ENCODE measurements at places on chromosomes 3 and 15.

DNA sequence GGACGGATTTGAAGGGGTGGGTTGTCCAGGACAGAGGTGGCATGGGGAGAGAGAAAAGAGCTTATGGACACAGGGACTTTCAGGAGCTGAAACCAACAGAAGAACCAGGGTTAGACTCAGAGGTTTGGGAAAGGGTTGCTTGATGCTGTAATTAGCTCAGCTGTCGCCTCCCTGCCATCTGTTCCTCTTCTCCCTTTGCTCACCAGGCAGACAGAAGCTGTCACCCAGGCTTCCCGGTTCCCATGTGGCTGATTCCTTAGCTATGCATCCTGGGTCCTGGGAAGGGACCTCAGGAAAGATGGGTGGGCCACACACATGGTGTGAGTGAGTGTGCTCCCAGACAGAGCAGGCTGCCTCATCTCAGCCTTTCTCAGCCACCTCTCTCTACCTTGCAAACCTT, 14.1 kb downstream of the PTPN23 start:
- DNase-seq = no peak

DNA sequence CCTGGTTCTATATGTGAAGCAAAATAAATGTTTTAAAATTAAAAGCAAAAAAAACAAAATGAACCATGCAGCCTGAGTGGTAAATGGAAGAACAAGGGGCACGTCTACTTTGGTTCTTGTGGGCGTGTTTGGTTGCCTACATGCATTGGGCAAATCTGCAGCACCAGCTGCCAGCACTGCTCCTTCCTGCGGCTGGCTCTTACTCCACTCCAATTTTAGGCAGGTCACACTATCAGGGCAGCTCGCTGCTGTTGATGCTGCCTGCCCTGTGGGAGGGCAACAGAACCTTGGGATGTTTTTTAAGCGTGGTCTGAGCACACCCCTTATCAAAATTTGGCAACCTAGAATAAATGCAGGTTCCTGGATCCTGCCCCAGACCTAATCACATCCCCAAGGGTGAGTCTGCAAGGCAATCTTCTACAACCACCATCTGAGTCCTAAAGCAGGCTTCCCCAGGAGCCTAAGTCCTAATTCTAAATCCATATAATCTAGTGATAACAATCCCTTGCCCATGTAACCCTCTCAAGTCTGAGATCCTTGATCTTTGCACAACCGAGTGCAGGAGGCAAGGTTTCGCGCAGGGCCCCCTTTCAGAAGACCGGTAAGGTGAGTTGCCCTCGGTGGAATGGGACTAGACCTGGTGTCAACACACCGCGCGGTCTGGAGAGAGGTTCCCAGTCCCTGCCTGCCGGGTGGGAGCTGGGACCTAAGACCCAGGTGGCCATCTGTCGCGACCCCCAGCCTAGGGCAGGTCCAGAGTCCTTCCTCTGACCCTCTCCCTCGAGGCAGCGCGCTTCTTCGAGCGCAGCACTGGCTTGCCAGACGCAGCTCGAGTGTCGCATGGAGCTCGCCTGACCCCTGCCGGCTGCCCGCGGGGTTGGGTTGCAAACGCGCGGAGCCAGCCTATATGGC, 15.9 kb downstream of the IVD start:
- DNase-seq = peak; percentile 86

DNA sequence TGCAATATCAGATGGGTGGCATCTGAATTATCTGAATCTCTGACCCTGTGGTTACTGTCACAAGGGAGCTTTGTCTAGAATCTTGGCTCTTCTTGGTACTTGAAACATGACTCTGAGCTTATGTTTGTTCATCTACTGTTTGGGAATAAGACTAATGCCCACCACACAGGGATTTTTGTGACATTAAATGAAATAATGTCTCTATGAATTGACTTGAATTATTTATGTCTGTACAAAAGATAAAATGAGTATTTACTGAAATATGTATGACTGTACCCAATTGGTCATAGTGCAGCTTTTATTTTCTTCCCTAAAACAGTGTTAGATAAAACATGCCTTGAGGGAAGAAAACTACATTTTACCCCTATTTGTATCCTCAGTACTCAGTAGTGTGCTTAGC, 87.9 kb upstream of the ZPLD1 start:
- no peak for DNase-seq

DNA sequence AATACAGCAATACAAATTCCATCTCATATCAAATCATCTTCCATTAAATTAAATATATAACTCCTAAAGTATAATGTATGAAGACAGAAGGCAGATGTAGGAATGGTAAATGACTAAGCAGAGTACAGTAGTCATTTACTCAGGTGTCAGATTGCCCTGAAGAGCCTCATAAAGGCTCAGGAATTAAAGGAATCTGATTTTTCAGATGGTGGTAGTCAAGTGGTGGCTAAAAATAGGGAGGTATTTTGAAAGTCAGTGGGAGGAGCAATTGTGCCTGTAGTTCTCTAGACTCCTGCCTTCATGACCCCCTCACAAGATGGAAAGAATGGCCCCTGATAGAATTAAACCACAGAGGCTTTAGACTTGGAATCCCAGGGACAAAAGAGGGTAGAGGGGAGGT, 142.7 kb upstream of the SYNPR start:
- DNase-seq = no peak

- DNase-seq = no peak
Observed at GRCh38 chr3:40265181-40265580, 44.3 kb upstream of the EIF1B start.

DNA sequence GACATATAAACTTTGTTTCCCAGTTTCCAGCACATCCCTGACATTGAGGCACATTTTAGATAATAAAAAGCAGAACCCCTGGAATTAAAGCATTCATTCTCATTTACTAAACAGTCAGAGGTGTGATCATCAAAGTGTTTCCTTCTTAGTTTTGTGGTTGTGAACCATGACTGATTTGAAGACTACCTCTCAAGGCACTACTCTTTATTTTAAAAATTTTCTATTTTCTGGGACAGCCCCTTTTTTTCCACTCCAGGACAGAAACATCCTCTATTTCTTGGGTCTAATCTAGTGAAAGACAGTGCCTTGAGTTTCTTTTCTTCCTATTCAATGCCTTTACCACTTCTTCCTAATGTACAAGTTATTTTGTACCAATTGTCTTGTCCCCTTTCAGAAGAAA, 5.2 kb downstream of the SST start:
- no peak for DNase-seq

GRCh38 chr3:41532976-41533375, 333.7 kb downstream of the CTNNB1 start:
- DNase-seq = no peak

DNA sequence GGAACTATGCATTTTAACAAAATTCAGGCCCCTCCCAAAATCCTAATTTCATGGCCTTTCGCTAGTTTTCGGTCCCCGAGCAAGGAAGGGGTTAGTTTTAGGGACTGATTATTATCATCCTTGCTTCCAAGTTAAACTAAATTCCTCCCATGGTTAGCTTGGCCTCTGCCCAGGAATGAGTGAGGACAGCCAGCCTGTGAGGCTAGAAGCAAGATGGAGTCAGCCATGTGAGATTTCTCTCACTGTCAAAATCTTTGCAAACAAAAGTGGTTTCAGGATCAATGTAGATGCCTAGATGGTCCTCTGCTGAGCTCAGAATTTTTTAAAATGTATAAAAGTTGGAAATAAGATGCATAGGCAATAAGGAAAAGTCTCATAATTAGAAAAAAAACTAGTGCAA, 208.9 kb downstream of the RSL24D1 start:
- DNase-seq = no peak

DNA sequence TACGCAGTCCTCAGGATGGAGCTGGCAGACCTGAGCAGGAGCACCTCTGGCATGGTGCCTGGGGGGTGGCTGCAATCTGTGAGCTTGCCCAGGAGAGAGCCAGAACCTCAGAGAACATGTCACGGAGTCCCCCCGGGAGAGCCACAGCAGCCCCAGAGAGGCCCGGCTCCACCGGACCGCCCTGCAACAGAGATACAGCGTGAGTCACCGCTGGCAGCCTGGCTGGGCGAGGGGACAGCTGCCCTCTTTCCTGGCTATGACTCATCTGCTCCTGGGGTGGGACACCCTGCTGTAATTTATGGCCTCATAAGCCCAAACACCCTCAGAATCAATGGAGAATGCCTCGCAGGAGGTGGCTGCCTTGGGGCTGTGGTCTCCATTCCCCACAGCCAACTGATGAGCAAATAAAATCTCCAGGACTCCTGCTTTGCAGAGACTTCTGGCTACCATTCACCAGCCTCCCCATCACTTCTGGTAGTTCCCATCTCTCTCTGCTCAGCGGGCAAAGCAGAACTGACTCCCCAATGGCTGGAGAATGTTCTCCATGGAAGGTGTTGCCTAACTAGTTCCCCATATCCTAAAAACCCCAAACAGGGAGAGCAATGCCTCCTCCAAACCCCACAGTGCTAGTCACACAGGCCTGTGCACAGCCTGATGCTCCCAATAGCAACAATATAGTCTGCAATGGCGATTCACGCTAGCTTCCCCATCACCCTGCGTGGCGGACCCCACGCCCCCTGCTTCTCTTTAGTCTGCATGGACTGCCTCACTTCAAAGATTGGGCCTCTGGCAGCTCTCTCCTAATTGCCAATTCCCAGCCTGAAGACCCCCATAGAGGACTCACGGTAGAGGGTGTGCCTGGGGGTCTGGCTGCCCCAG, 21.6 kb downstream of the ACSBG1 start:
- DNase-seq = no peak

DNA sequence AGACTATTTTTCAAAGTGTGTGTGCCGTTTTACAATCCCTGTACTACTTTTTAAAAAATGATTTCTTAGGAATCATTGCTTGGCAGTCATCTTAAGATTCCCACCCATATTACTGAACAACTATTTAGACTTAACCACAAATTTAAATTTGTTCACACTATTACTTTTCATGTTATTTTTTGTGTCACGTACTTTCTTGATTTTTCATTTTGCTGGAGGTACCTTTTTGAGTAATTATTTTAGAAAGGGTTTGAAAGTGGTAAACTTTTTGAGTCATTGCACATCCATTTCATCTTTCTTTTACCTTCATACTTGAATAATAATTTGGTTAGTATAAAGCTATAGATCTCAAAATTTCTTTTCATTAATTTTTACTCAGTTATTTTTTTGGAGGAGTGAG, 16.9 kb downstream of the CMTM8 start:
- no peak for DNase-seq

DNA sequence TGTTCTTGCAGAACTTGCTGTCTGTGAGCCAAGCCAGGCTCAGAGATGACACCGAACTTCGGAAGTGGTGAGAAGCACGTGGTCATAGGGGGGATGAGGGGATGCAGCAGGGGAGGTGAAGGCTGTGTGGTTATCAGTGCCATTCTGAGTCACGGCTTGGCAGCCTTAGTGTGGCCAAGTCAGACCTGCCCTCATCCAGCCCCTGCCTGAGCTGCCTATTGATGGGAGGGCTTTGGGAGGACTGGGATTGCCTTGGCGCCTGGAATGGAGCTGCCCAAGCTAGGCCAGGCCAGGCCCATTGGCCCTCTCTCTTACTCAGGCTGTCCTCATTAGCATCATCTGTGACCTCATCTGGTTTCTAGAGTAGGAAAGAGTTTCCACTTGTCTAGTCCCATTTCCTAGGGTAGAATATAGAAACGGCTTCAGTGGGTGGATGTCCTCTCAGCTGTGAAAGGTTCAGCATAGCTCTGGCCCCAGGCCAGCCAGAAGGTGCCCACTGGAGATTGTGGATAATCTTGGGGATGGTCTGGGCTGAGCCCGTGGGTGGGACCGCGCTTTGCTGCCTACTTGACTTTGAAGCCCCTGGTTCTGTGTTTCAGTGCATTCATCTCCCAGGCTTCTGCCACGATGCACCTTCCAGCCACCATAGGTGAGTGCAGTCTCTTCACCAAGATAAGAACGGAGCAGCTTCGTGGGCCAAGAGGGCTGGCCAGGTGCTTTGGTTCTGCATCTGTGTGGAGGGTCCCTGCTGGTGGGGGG, 7.2 kb downstream of the FAH start:
- no peak for DNase-seq

DNA sequence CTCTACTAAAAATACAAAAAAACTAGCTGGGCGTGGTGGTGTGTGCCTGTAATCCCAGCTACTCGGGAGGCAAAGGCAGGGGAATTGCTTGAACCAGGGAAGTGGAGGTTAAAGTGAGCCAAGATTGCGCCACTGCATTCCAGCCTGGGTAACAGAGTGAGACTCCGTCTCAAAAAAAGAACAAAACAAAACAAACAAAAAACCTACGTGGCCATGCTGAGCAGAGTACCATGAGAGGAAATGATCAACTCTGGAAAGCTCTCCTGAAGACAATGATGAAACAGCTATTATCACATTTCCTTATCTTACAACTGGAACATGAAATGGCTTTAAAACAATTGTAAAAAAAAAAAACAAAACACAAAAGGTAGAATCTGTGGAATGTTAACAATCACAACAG, 75.2 kb downstream of the CHSY1 start:
- no peak for DNase-seq

- DNase-seq = no peak
Observed at GRCh38 chr15:26028086-26028740, 165.1 kb upstream of the ATP10A start.

Measured in stimulated activated CD4-positive, alpha-beta T cell treated with anti-CD3 and anti-CD28 coated beads, Interleukin-4, amount 100 ng/mL, for 1 hour (primary cell).